ENCODE measurements at places on chromosomes 6 and 20. TPM values are rescaled to one million over a fixed set of nuclear protein-coding genes. Genes with fewer than 3 reads are reported as not detected.

The GMPR gene
- total RNA-seq: 15.9 TPM

DNA sequence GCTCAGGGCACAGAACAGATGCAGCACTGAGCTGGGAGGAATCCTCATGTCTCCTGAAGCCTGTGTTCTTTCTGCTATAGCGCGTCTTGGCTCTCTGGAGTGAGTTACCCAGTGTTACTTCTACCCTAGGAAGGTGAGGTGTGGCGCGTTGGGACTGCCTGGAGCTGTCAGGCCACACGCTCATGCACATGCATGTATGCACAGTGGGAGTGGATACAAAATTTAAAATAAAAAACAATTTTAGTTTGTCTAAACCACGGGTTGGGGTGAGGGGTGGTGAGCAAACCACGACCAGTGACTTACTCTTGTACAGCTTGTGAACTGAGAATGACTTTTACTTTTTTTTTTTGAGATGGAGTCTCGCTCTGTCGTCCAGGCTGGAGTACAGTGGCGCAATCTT is 298.6 kb upstream of the SUPT3H start:
- DNase-seq: no peak

DNA sequence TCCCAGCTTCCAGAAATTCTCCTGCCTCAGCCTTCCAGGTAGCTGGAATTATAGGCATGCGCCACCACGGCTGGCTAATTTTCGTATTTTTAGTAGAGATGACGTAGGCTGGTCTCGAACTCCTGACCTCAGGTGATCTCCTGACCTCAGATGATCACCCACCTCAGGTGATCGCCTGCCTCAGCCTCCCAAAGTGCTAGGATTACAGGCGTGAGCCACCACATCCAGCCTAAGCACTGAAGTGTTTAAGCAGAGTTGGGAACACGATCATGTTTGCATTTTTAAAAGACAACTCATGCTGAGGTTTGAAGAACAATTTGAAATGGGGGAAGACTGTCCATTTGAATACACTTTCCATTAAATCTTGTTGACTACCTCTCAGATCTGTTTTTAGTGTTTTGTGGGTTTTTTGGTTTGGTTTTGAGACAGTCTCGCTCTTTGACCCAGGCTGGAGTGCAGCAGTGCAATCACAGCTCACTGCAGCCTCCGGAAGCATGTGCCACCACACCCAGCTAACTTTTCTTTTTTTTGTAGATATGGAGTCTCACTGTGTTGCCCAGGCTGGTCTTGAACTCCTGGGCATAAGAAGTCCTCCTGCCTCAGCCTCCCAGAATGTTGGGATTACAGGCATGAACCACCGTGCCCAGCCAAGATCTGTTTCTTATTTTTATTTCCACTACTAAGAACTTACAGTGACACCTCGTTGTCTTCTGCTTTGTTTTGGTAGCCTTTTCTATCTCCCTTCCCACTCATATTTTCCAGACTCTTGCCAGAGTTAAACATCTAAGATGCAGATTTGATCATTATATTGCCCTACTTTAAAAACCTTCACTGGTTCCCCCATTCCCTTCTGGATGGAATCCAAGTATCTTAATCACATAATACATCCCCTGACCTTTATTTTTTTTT is 5.5 kb downstream of the CASP8AP2 start:
- DNase-seq: no peak

DNA sequence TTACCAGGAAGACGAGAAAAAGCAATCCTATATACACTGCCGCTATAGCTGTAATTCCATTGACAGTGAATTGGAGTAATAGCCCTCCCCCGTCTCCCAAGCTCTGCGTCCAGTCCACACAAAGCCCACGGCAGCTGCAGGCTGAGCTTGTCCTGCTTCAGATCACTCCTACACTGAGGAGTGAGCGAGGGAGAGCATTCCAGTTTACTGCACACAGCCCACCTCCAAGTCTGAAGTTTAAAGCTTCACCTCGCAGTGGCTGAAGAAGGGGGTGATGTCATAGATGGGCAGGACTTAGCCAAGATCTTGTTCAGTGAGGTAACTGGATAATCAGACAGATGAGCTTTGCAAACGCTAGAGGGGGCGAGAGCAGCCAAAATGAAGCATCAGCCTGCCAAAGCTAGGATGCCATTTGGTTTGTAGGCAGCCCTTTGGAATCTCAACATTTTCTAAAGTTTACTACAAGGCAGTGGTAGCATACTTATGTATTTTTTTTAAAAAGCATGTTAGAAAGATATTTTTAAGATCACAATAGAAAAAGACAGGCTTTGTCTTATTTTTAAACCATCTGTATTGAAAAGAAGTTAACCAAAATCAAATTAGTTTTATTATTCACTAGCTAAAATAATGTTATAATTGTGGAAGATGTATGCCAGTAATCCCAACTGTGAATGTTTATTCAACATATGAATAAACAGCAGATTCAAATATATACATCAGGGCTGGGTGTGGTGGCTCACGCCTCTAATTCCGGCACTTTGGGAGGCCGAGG is at the start of gene FLRT3:
TSS of gene FLRT3 (minus strand) at position 213 of the 772 bp plus-strand sequence. CDS start 10,106 bp downstream, outside the sequence.
- peak; percentile 92 for DNase-seq

DNA sequence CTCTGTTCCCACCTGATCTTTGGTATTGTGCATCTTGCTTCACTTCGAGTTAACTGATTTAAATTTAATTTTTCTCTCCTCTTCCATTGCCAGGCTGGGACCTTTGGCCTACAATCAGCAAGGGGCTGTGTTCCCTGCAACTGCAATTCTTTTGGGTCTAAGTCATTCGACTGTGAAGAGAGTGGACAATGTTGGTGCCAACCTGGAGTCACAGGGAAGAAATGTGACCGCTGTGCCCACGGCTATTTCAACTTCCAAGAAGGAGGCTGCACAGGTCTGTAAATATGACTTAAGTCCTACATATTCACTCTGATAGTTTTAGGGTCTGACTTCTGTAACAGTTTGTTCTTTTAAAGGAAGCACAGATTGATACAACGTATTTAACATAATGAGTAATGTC is 412.4 kb downstream of the ARHGAP18 start:
- DNase-seq: no peak
